ENCODE measurements at places on chromosomes 5 and 9.
A peak's percentile ranks its signal among the peaks of the same experiment; 100 is the strongest.

DNA sequence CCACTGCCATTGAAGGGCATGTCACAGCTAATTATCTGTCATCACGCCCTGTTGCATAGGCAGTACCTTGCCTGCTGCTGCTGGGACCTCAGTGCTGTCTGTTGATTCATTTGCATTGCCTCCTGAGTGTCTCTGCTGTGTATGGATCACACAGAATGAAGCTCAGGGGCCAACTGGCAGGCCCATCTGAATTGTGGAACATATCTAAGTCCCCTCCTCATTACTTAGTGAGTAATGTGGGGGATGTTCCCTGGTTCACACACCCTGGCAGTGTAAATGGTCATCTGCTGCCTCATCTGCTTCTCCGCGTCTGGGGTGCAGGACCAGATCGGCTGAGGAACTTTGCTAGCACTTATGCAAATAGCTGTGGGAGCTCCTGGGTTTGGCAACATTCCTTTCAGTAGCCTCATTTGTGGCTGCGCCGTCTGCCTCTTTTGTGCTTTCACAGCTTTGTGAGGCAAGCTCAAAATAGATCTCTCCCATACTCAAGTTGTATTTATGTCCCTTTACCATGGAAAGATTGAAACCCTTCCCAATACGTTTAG, 25.4 kb downstream of the TYRP1 start:
- no peak for DNase-seq

DNA sequence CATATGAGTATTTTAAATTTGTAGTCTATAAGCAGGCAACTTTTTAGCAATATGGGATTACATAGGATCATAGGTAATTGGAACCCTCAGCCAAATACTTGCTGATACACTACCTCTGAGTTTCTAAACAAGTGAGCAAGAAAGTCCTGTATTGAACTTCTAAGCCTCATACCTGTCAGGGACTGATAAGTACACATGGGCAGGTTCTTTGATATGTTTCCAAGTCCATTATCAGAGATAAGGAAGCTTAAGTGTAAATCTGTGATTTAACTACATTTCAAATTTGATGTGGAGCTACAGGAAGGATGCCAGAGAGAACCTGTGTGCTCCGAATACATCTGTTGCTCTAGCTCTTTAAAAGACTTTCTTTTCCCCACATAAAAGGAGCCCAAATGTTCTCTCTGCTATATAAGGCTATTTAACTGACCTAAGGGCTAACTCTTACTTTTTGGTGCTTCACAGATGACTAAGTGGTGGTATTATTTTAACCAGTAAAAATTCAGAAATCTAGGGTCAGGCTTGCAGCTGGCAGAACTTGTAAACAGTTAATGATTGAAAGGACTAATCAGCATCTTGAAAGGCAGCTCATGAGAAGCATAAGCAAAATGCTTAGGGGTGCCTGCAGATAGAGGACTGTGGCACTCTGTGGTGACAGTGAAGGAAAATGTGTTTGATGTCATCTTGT, 228.6 kb downstream of the NR3C1 start:
- DNase-seq, result no peak

- DNase-seq, result no peak
Measured at GRCh38 chr9:85009251-85009650, 339.7 kb downstream of the NTRK2 start.

- no peak for DNase-seq
Measured at GRCh38 chr9:4223312-4223833, 76.5 kb downstream of the GLIS3 start.

GRCh38 chr5:103034662-103035392, 85.1 kb downstream of the GIN1 start:
- no peak for DNase-seq

DNA sequence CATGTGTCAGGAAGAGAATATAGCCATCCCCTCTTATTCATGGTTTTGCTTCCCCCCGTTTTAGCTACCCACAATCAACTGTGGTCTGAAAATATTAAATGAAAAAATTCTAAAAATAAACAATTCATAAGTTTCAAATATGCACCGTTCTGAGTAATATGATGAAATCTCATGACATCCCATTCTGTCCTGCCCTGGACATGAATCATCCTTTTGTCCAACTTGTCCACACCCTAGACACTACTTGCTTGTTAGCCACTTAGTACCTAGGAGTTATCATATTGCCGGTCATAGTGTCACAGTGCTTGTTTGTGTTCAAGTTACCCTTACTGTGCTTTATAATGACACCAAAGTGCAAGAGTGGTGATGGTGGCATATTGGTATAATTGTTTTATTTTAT, 113.5 kb downstream of the CAAP1 start:
- DNase-seq, result peak; percentile 29

- DNase-seq, result no peak
Measured at GRCh38 chr5:99544356-99544755, 615.5 kb upstream of the CHD1 start.

DNA sequence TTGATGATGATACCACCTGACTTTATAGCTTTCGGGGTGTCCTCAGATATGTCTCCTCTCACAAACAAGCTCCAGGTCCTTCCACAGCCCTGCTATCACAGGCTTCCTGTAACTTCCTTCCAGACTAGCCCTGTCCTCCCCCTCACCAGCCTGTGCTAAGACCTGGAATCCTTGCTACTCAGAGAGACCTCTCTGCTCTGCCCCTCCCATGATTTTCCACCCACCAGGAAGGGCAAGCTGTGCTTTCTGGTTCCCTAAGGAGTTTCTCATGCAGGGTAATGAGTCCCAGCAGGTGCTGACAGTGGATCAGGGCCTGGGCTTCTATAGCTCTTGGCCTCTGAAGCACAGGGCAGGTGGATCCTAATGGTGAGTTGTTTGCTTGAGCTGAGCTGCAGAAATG, 86.9 kb downstream of the AOPEP start:
- DNase-seq, result no peak

- DNase-seq, result no peak
Measured at GRCh38 chr5:122523776-122524175, 211.7 kb downstream of the SNCAIP start.

- no peak for DNase-seq
Measured at GRCh38 chr9:134969156-134970045, 51.7 kb upstream of the FCN1 start.

DNA sequence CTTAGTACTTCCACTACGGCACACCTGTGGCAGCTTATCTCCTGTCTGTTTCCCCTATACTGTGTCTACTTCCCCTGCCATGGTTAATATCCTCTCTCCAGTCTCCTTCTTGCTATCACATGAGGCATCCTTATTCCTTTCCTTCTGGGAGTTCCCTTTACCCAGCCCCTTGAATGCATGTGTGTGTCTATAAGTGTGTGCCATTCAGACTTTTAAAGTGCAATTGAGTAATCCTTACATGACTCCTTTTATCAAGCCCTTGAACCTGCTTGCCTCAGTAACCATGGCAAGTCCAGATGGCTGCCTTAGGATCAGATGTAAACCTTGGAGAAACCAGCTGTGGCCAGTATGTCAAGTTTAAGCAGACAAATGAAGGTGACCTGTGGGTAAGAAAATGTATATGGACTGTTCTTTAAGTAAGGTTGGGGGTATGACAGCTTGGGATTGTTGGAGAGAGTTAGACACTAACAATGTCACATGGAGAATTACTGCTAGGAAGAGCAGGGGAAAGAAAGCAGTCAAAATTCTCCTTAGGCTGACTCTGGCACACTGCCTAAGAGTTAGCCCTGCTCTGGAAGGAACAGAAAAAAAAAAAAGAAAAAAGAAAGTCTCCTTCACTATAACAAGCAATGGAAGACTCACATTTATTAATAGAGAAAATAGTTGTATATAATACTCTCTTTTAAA, 142.1 kb downstream of the HINT1 start:
- DNase-seq, result no peak

GRCh38 chr9:127832248-127832647, 22.2 kb downstream of the ENG start:
- DNase-seq, result no peak

DNA sequence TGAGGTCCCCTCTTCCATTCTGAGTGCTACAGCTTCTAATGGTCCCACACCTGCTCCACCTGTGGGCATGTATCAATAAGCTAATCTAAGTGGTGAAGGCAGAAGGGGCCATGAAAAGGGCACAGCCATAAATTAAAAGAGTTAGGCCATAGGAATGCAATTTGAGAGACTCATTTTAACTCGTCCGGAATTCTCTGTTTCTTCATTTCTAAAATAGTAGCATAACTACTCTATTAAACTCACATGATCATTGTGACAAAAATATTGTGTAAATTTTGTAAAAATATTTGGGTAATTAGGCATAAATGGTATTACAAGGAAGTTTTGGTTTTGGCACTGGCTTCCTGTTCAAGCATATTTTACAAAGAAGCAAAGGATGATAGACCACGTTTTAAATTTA, 103.1 kb upstream of the TXNDC8 start:
- peak; percentile 5 for DNase-seq

GRCh38 chr9:88747768-88748167, 212.8 kb downstream of the NXNL2 start:
- DNase-seq, result peak; percentile 99

DNA sequence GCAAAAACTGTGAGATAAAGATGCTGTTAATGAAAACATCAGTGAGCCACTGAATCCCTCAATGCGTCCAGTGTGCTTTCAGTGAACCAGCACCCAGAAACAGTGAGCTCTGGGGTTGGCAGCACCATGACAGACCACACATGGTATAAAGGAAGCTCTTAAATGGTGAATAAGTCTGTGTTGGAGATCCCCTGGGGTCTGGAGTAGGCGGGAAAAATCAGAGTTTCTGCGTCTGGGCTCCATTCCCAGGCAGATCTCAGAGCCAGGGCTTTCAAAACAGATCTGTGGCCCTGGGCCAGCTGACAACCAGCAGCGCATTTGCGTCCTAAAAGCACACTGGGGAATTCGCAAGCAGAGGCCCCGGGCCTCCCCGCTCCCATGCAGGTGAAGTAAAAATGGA, 233.5 kb downstream of the FRMD3 start:
- peak; percentile 97 for DNase-seq

Data from fibroblast of mammary gland (primary cell).